ENCODE measurements at places on chromosomes 6 and 20.

DNA sequence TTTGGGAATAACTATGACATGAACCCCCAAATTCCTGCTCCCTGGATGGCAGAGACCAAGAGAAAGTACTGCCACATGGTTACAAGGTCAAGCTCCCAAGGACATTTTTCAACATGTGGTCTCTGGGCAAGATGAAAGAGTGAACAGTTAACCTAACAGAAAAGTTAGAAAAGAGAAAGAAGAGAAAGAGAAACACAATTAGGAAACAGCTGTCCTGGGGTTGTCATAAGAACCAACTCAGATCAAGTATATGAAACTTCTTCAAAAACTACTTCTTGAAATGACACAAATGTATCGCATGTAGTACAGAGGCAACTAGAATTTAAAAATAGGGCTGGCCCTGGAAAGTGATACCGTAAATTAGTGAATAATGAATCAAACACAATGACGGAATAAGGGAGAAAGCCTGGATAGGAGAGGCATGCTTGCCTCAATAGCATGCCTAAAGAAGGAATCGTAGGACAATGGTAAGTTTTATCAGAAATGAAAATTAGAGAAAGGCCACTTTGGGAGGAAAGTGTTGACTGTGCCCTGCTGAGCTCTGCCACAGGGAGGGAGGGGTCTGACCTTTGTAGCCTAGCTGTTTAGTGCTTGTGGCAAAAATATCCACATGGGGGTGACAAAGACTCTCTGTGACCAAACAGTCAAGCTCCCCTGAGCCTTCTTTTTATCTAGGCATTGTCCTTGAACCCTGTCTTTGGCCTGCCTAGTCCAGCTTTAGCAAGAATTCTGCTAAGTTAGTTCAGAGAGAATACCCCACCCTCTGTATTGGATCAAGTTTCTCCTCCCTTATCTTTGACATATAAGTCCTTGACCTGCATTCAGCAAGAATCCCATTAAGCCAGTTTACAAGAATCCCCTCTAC lies 4.3 kb upstream of the DCBLD1 start:
- no peak for ATAC-seq

GRCh38 chr6:16132909-16133308 lies 4.0 kb downstream of the MYLIP start:
- ATAC-seq = no peak

GRCh38 chr6:45597424-45597823 lies 219.7 kb upstream of the SUPT3H start:
- no peak for ATAC-seq

DNA sequence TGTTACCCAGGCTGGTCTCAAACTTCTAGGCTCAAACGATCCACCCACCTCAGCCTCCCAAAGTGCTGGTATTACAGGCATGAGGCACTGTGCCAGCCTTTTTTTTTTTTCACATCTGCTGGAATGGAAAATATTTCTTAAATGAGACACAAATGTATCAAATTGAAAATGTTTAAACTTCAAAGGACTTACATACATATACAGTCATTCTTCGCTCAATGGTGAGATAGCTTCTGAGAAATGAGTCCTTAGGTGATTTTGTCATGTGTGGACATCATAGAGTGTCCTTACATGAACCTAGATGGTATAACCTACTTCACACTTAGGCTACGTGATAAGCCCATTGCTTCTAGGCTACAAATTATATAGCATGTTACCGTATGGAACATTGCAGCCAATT lies 43.1 kb downstream of the MICA start:
- no peak for ATAC-seq

- no peak for ATAC-seq
Observed at GRCh38 chr20:8795404-8795803, 273.5 kb upstream of the PLCB4 start.

- ATAC-seq = peak; percentile 91
Observed at GRCh38 chr20:62201173-62202082, 18.6 kb downstream of the MTG2 start.

DNA sequence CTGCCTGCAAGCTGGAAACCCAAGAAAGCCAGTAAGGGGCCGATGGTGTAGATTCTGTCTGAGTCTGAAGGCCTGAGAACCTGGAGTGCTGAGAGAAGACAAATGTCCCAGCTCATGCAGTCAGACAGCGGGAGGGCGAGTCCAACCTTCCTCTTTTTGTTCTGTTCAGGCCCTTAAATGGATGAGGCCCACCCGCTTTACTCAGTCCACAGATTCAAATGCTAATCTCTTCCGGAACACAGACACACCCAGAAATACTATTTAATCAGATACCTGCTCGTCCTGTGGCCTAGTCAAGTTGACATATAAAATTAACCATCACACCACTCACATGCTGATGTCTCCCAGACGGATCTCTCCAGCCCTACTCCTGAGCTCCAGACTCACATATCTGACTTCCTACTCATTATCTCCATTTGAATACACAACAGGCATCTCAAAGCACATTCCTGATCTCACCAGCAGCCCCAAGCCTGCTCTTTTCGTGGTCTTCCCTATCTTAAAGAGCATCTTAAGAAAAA lies 26.7 kb upstream of the SRC start:
- no peak for ATAC-seq

DNA sequence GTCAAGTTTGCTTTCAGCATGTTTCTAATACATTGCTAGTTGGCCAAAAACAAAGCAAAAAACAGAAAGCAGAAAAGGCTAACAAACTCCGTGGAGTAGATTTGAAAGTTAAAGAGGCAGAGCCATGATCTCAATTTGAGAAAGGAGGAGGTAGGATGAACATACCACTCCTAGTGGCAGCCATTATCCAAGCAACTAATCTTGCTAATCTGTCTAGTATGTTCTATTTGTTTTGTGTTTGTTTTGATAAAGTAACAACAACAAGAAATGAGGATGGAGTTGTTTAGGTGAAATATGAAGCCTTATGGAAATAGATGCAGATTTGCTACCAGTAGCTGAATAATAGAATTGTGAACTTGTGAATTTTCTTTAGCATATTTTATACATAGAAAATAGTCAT lies 295.5 kb upstream of the PRDM1 start:
- ATAC-seq = no peak

DNA sequence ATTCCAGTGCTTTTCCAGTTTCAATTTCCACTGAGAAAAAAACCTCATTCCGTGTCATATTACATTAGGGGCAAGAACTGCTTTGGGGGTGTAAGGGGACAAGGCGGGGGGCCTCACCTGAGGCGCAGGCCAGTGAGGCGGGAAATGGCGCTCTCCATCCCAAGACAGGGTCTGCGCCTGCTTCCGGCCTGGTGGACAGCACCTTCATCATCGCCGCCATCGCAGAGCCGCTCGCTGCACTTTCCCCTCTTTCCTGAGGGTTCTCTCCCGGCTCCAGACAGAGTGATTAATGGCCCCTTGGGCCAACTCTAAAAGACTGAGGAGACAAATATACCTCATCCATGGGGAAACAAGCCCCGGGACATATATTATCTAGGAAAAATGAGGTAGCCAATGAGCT lies 270.0 kb upstream of the SOX4 start:
- ATAC-seq = no peak

DNA sequence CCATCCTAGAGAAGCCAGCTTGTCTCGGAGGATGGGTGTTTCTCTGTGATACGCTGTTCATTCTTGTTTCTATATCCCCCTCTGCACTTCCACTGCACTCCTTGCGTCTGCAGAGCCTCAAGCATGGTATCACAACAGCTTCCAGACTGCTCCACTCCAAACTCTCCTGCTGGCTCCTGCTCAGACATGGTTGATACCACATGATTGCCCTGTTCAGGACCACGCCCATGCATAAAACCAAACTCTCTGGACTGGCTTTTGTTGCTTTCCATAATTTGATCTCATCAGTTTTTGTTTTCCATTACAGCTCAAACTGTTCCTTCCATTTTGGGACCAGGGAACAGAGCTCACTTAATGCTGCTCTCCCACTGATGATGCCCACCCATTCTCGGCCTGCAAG lies 30.0 kb upstream of the SMIM29 start:
- no peak for ATAC-seq

DNA sequence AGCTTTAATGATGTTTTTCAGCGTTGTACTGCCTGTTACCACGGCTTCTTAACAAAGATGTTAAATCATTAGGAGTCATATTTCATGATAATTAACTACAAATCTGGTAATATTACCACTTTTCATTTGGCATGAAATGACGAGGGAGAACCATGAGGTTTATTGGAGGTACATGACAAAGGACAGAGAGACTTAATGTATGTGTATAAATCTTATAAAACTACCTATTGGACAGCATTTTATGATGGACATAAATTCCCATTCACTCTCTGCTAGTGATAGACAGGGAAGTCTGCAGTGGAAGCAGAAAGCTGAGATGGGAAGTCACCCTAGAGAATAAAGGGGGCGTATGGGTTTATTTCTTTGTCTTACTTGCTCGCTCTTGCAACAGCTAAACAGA lies 949.9 kb upstream of the FLRT3 start:
- no peak for ATAC-seq

DNA sequence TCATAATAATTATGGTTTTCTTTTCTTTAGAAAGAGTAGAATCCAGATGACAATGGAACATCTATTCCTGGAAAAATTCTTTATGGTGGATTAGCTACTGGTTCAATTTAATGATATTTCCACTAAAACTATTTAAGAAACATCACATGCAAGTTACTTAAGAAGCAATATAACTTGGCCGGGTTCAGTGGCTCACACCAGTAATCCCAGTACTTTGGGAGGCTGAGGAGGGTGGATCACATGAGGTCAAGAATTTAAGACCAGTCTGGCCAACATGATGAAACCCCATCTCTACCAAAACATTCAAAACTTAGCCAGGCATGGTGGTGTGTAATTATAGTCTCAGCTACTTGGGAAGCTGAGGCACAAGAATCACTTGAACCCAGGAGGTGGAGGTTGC lies 65.9 kb upstream of the SMLR1 start:
- ATAC-seq = no peak

- ATAC-seq = no peak
Observed at GRCh38 chr6:116557893-116558292, 4.3 kb downstream of the CALHM4 start.

GRCh38 chr20:46742669-46743045 lies 33.2 kb downstream of the SLC2A10 start:
- no peak for ATAC-seq

- peak; percentile 88 for ATAC-seq
Observed at GRCh38 chr6:167150941-167151549, 6.7 kb downstream of the GPR31 start.

- no peak for ATAC-seq
Observed at GRCh38 chr6:155340464-155341129, 26.3 kb upstream of the TFB1M start.

- ATAC-seq = no peak
Observed at GRCh38 chr6:135270676-135271536, 89.8 kb downstream of the MYB start.

GRCh38 chr6:20789162-20789561 lies 254.9 kb downstream of the CDKAL1 start:
- ATAC-seq = no peak

GRCh38 chr20:40427026-40427425 lies 262.0 kb downstream of the MAFB start:
- no peak for ATAC-seq

DNA sequence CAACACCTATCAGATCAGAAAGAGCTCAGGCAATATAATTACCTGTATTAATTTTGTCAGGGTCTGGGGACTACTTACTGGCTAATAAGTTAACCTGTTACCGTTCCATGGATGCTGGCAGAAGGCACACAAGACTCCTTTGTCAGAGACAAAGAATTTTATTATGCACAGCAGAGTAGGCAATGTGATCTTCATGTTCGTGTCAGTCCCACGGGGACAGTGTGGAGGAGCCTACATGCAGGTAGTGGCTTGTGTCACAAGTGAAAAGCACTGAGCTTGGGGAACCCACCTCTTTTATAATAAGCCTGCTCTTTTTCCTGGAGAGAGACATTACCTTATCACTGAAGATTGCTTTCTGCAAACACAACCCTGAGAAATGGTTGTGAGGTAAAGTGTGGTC lies 96.9 kb downstream of the CD164 start:
- ATAC-seq = no peak

DNA sequence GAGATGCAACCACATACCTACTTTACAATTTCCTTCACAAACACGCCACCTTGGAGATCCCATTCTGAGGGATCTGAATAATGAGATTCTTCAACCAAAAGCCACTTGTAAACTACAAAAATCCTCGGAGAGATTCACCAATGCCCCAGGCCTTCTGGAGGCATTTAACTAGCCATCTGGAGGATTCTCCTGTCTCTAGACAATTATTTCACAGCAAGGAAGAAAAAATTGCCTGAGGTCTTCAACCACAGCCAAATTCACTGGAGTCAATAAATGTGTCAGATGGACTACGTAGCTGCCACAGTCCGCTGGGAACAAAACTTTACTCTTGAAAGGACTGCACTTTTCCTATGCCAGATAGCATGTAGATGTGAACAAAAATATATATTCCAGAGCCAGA lies 19.0 kb upstream of the DCDC2 start:
- ATAC-seq = no peak

GRCh38 chr6:48597951-48598350 lies 487.0 kb upstream of the PTCHD4 start:
- no peak for ATAC-seq

DNA sequence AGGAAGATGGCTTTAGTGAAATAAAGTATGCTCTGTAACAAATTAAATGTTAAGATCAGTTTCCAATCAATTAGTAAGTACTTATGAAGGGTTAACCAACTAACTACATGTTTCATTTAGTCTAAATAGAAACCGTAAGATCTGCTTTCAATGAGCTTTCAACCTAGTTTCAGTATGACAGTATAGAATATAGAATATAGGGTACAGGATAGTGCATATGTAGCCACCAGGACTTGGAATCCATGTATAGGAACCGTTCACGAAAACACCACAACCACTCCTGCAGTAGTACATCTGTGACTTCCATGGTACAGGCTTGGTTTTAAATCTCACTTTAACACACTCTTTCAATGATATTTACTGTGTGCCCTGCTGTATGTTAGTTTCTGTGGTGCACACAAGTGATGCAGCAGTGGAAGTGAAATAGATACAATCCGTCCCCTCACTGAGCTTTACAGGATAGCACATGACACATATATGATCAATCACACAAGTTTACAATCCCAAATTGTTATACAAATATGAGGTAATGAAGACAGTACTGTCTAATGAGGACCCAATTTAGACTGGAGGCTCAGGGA lies 479.7 kb upstream of the MARCKS start:
- peak; percentile 47 for ATAC-seq

- no peak for ATAC-seq
Observed at GRCh38 chr6:119161438-119161837, 83.0 kb upstream of the FAM184A start.

GRCh38 chr6:7391151-7391550 lies 1.5 kb downstream of the RIOK1 start:
- ATAC-seq = no peak

GRCh38 chr6:18166312-18167036 lies 11.3 kb downstream of the KDM1B start:
- no peak for ATAC-seq

GRCh38 chr20:4726710-4727397 lies 5.1 kb downstream of the PRND start:
- peak; percentile 66 for ATAC-seq

GRCh38 chr20:53712212-53712977 lies 118.8 kb upstream of the ZNF217 start:
- ATAC-seq = no peak

DNA sequence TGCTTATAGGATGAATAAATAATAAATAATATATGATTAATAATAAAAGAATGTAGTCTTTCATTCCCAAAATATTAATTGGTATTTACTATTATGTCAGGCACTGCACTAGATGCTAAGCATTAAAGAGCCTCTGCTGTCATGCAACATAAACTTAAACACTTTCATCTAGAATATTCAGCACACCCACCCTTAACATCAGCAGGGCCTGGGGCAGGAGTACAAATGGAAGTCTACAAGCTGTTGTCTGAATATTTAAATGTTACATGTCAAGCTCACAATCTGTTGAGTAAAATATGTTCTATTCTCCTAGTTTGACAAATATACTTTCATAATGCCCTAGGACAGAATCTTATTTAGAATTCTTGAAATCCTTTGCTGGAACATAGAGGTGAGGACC lies 395.1 kb downstream of the EPM2A start:
- ATAC-seq = no peak

All from stimulated activated memory B cell treated with anti-CD40 and anti-IgM and Interleukin-4, amounts not matched to agents 10 μg/mL and 1 μg/mL and 100 μg/mL, for 72 hours (primary cell).